ENCODE measurements at places on chromosomes 7 and 10.

- no peak for DNase-seq
These were observed 76.6 kb downstream of the RBM33 start for GRCh38 chr7:155721056-155721455.

DNA sequence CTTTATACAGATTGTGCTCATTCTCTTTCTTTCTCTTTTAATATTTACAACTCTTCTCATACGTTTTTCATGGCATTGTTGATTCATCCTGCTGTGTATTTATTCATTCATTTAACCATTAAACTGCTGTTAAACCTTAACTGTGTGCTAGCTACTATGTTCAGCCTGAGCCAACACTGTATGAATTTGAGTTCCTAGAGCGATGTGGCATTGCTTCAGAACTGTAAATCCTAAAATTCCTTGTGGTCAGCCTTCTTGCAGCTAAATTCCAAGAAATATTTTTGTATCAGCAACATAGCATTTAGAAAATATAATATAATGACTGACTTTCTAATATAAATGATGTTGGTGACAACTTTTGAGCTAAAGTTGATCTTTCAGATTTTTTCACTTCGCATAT, 184.7 kb upstream of the FZD1 start:
- DNase-seq: no peak

DNA sequence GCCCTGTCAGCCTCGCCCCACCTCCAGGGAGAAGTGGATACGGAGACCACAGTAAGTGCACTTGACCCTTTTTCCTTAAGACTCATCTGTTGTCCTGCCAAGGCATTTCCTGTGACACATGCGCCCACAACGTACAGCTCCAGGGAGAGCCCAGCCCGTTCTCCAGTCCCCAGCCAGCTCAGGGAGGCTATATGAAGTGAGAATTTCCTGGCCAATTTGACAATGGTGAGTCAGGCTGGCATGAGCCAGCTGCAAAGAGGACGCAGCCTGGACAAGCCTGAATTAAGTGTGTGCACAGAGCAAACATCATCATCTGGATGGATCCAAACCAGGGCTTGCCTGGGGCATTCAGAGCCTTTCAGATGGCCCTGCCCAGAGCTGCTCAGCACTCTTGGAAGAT, 244.8 kb downstream of the KCNMA1 start:
- DNase-seq: no peak

DNA sequence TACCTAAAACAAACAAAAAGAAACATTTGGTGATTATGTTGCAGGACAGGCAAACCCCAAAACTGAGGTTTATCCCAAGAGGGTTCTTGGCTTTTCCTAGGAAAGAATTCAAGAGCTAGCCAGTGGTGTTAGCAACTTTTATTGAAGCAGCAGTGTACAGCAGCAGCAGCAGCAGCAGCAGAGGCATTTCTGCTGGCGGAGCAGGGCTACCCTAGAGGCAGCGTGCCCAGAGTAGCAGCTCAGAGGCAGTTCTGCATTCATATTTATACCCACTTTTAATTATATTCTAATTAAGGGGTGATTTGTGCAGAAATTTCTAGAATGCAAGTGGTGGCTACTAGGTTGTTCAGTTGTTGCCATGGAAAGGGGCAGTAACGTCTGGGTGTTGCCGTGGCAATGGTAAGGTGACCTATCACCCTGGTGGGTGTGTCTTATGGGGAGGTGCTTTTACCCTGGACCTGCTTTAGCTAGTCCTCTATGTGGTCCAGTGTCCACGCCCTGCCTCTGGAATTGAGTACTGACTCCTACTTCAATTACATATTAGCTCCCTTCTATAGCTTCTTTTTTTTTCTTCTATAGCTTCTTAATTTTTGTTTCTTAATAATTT, 53.9 kb downstream of the VCL start:
- DNase-seq: no peak

DNA sequence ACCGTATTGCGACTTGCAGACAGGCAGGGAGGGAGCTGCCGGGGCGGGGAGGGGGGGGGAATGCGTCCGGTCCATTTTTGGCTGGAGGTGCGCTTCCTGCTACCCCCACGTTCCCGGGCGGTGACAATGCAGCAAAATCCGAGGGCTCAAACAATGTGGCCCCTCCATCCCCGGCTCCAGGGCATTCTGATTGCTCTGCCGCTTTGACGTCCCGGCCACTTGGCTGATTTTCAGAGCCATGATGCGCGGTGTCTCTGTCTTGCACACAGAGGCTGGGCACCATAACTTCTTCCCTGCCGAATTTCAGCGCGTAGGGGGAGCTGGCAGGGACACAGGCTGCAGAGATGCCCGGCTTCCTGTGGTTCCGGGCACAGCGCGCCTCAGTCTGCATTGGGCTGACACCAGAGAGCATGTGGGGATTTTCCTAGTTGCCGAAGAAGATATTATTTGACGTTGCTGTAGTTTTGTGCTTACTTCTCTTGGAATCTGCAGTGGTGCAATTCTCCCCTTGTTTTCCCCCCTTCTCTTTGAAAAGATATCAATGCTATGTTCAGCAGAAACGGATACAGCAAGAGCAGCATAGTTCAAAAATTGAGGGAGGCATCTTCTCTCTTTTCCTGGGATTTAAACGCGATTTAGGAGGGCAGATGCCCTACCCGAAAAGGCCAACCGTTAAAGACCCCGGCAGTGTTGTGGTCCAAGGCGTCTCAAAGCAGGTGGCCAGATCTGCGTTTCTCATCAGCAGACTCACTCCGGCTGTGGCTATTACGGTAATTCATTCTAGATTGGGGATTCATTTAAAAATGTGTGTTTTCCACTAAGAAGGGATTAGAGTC, 1.4 kb downstream of the HECW1 start:
- no peak for DNase-seq

DNA sequence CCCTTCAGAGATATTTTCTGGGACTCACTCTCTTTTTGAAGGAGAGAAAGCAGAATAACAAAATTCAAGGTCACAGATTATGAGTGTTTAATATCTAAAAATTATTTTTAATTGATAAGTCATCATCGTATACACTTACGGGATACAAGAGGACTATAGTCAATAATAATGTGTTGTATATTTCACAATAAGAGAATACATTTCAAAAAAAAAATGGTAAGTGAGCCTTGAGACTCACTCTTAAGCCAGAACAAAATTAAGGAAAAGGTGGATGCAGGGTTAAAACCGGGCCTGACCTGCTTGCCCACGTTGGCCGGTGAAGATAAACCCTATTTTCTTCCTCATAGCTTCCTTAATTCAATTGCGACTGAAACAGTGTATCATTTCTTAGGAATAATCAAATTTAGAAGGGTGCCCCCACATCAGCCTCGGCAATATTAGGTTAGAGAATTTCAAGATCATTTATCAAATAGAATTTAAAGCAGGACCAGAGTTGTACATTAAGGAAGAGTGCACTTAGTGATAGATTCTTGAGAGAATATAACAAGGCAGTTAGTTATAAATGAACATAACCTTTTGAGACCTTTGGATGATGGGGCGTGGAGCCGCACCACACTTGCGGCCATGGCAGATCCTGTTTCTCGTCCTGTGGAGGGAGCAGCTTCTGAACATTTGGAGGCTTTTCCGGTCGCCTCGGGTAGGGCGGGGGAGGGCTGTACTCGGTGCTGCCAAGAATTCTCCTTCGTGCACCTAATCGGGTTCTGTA, 321.8 kb downstream of the PAXIP1 start:
- DNase-seq: no peak

DNA sequence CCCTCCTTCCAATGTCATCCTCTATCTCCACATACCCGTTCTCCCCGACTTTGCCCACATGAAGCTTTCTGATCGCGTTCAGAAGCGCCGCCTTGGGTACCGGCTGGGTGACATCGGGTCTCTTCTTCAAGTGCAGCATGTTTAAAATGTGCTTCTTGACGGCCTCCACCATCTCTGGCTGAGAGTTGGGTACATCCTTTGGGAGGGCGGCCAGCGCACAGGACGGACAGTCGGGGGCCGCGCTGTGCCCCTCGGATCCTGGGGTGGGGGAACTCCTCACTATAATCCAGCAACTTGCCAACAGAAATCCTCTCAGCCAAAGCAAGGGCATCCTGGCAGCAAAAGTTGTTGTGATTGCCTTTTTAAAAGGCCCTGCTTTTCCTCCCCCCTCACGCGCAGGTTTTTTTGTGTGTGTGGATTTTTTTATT, 2.8 kb downstream of the INHBA start:
- no peak for DNase-seq

DNA sequence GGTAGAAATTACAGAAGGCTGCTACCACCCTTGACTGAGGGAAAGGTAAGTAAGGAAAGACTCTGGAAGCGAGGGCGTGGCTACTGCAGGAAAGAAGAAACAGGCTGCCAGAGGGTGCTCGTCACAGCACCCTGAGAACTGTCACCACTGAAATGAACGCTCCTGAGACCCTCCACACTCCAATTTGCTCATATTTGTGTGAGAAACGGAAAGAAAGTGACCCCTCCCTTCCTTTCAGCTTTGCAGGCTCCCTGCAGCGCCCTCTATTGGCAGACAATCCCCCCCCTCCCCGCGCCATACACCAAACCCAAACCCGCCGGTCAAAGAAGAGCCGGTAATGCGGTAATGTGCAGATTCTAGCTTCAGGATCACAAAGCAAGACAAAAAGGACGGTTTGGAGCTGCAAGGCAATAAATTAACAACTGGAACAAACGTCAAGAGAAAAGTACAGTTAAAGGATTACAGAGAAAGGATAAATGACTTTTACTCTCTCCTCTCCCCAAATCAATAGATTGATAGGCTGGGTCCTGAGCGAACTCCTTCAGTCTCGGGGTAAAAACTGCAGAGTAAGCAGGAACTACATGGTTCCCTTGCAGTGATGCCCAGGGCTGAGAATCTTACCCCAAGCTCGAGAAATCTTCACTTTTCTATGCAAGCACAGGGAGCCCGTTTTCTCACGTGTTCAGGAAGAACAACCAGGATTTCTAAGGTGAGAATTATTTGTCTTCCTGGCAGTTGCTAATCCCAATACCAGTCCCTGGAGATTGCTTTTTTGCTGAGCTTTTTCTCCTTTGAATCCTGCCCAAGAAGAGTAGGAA, 47.6 kb downstream of the STEAP1B start:
- no peak for DNase-seq

DNA sequence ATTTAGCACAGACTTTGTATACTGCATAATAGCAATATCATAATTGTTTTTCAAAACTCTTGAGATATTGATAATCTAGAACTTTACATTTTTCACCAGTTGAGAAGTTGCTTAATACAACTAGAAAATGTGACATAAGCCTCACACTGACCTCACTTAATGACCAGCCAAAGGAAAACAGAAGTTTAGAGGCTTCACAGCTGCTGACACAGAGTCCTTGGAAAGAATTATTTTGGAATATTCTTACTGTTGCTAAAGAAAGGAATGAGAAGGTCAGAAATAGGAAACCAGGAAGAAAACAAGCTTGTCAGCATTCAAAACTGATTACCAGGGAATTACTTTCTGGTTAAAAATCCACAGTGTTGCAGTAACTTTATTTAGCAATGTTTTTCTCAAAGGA, 35.5 kb upstream of the WASL start:
- no peak for DNase-seq

DNA sequence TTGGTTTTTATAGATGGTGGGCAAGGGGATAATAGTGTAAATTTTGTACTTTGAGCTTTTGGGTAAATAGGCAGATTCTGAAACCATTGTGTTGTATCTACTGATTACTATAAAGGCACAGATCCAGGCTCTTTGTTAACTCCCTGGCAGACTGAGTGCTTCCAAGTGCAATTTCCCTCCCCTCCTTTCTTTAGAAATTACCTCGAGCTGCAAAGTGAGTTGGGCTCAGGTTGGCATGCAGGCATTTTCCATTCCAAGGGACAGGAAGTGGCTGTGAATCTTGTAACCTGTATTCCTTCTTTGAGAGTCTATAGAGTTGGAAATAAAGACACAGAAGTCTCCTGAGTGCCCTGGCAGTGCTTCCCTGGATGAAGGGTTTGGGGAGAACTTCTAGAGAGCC, 494.2 kb upstream of the GALNT17 start:
- DNase-seq: no peak

Data from stimulated activated CD8-positive, alpha-beta memory T cell treated with anti-CD3 and anti-CD28 coated beads, Interleukin-2, amount 100 ng/mL, for 1 hour (primary cell).